NCI-H146 (cell line): ENCODE measurements at places on chromosomes 1 and 21.
A peak's percentile ranks its signal among the peaks of the same experiment; 100 is the strongest.

DNA sequence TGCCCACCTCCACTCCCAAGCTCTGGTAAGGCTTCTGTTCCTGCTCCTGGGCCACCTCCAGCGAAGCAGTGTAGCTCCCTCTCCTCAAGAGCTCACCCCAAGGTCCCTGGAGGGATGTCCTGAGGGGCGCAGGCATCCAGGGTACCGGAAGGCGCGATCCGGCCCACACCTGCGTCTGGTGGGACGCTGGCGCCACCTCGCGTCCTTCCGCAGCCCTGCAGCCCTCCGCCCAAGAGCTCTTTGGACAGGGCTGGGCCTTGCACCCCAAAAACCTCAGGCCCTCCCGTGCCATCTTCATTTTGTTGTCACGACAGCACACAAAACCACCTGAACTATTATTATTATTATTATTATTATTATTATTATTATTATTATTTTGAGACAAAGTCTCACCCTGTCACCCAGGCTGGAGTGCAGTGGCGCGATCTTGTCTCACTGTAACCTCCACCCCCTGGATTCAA, 49.2 kb upstream of the PAX7 start:
- no peak for DNase-seq

GRCh38 chr1:161072751-161073449, 3.2 kb upstream of the ARHGAP30 start:
- DNase-seq, result no peak

DNA sequence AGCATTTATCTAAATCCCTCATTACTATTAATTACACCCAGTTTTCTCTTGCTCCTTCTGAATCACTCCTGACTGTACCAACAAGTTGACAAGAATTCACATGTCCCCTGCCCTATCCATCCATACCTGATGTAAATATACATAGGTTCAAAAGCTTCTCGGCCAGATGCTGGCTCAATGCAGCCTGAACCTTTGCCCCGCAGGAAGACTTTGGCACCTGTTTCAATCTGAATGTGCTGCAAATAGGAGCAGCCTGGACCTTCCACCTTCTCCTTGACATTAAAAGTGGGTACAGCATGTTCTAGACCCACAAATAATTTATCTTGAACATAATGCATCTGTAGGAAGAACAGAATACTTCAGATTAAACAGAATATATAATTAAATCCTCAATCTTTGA, 8.7 kb downstream of the KHDC4 start:
- DNase-seq, result no peak

DNA sequence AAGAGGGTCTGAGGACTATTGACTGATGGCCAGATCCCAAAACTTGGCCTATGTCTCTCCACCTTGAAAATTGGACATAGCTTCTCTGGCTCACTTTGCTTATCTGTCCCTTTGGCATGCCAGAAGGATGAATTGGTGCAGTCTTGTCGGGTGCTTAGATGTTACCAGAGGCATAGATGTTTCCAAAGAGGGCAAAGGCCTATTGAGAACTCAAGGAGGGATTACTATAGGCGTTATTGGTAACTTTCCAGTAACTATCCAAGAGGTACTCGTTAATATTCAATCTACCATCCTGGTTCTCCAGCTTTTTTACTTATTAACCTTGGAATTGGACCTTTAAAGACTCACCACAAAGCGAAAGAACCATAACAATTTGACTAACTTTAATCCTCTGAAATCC, 368.3 kb upstream of the ESRRG start:
- DNase-seq, result no peak

DNA sequence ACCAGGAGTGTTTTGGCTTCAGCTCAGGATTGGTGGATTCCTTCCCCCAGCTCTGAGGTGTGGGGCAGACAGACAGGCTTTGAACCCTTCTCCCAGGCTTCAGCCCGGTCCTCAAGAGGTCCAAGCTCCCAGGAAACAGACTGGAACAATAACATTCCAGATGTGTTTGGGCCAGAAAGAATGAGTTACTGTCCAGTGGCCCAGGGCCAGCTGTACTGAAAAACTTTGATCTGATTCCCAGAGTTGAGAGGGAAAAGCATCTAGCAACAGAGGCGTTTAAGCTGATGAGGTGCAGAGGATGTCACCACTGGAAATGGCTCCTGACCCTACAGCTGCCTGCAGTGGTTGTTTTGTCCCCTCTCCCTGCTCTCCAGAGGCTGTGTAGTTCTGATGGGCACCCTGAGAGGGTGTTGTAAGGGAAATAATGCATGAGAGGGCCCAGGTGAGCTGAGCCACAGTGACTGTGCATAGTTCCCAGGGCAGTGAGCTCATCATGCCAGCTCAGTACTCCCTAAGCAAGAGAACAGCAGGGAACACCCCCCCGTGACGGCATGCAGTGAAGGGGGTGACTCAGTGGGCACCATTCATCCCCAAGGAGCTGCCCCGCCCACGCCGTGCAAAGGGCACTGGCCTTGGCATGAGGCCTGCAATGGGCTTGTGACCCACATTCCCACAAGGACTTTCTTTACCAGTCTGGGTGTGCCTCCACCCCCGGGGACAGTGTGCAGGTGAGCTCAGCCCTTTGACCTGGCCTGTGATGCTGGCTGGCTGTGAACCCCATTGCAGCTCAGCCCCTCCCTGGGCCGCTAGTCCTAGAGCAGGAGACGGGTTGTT, 13.8 kb upstream of the SFN start:
- DNase-seq, result no peak

DNA sequence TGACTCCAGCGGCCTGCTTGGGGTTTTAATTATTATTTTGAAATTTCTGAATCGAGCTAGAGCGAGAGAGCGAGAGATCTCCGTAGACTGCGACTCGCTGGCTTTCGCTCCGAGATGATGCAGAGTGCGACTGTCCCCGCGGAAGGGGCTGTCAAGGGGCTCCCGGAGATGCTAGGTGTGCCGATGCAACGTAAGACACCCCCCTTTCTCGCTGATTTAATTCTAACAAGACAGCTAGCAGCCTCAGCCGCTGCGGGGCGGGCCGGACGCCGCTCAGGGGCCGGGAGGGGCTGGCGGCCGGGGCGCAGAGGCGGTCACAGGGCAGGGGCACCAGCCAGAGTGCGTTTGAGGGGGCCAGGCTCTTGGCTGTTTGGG, 339 bp downstream of the LHX4 start:
- DNase-seq, result no peak

- DNase-seq, result no peak
These were observed 20.3 kb upstream of the CXADR start for GRCh38 chr21:17492415-17493168.

GRCh38 chr1:24491577-24492360, 10.9 kb upstream of the RCAN3 start:
- no peak for DNase-seq

- DNase-seq, result peak; percentile 44
These were observed 55.2 kb upstream of the TARBP1 start for GRCh38 chr1:234533975-234534876.

- no peak for DNase-seq
These were observed 332.4 kb downstream of the CAMTA1 start for GRCh38 chr1:7117399-7118281.

- DNase-seq, result no peak
These were observed 162.4 kb downstream of the KIF26B start for GRCh38 chr1:245317217-245317616.

DNA sequence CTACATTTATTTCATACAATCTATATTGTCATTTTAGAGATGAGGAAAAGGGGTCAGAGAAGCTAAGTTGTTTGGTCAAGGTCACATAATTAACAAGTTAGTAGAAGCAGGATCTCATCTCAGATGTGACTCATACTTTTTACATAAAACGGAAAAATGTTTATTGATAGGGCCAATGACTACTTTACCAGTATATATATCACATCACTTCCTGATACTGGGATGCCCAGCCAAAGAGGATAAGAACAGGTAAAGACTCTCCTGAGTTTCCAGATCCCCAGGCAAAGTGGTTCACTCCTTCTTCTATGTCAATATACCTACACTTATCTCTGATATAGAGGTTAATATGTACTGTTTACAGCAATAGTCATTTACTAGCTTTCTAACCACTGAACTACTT, 21.0 kb downstream of the YIPF1 start:
- no peak for DNase-seq

GRCh38 chr1:157773493-157774350, 3.2 kb downstream of the FCRL2 start:
- no peak for DNase-seq

DNA sequence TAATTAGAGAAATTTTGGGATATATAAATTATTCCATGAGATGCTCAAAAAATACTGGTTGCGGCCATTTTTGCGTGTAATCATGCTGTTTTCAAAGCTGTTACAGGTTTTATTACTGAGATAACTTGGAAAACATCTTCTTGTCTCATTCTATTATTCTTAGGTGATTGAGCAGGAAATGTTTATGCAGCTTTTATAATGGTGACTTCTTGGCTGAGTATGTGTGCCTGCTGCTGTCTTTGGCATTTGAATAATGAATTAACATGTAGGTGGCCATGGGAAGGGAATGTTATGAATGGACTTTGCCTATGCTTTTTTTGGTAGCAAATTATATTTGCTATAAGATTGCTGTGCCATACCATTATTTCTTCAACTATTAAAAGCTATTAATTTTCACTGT, 52.5 kb downstream of the RASAL2 start:
- DNase-seq, result peak; percentile 90

GRCh38 chr1:164841702-164842465, 282.9 kb downstream of the PBX1 start:
- DNase-seq, result no peak

DNA sequence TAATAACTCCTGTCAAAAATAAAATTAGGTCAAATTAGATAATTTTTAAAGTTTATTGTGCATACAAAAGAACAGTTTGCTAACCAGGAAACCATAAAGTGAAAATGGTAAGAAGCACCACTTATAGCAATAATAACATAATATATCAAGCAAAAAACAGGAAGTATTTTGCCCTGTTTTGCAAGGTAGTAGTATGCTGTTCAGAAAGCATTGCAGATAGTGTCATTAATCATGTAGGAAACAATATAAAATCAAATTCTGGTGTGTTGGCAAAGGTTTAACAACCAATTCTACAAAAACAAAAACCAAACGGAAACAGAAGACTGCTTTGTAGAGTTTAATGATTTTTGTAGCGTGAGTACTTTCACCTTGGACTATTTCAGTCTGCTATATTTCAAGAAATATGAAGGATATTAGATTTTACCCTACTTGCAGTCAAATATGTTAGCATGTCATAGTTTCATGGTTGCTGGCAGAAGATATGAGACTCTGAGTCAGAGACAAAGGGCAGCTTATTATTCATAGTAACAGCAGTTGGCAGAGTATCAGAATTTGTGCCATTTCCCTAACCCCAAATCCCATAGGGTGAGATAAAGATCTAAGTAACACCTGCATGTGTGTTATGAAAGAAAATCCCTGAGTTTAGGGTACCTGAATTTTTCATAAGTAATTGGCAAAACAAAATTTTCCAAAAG, 729.0 kb upstream of the BRINP3 start:
- DNase-seq, result no peak

- DNase-seq, result no peak
These were observed 65.8 kb downstream of the HUNK start for GRCh38 chr21:31938330-31939301.

DNA sequence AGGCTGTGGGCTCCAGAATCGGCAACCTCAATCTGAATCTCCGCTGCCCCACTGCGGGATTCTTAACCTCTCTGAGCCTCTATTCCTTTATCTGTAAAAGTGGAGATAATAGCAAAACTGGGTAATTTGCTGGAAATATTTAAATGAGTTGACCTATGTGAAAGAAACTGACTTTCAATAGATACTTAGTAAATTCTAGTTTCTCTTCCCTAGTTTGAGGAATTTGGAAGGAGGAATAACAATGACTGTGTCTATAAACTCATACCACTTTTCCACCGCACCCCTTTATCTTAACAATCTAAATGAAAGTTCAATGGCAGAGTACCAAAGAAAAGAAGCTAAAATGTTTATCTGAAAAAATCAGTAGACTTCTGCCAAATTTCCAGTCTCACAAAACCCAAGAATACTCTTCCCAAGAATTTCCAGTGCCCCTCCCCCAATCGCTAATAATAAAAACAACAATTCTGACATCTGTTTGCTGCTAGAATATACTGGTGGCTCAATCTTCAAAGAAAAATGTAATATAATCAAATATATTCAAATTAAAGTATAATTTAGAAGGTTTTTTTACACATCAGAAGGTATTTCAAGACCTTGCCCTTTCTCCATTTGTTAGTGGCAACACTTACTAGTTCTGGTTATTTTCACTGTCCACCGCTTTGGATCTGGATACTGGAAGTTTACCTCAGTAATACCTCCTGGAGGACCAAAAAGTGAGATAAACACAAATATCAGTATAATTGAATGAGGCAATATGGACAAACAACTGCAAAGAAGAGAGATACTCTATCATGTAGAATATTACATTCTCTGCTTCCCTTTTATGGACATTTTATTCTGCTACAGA, 171.2 kb downstream of the LTN1 start:
- no peak for DNase-seq

- DNase-seq, result no peak
These were observed 12.8 kb downstream of the SMAP2 start for GRCh38 chr1:40386359-40386723.

- no peak for DNase-seq
These were observed 148.2 kb downstream of the NOS1AP start for GRCh38 chr1:162217706-162218105.

GRCh38 chr1:238777551-238777950, 608.8 kb upstream of the CHRM3 start:
- DNase-seq, result no peak

DNA sequence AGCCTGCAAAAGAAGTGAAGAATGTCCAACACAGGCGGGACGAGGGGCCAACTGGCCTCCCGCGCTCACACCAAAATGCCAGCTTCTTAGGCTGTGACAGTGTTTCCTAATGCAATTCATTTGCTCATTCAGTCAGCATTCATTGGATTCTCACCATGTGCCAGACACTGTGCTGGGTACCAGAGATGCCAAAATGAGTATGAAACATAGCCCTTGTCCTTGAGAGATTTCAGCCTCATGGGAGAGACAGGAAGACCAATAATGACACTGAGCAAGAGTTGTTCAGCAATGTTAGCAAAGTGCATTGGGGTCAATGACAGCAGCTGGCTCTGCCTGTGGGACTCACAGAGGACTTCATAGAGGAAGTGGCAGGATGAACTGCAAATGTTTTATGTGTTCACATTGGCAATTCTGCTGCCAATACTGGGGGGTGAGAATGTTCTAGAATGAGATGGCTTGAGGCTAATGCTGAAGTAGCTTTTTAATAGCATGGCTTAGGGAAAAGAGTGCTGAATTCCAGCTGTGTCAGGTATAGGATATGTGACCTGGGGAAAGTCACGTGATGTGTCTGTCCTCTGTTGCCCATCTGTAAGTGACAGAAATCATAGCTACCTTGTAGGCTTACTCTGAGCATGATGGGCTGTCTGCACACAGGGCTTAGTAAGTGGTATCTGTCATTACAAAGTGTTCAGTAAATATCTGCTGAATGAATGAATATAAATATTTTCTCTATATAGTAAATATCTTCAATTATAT, 58.3 kb upstream of the KIF26B start:
- no peak for DNase-seq

- DNase-seq, result no peak
These were observed 32.1 kb upstream of the CHRM3 start for GRCh38 chr1:239354231-239354630.

- no peak for DNase-seq
These were observed 11.0 kb downstream of the FAM163A start for GRCh38 chr1:179754041-179754624.
